Bronchial smooth muscle cell (primary cell): ENCODE measurements at places on chromosomes 5 and 9. TPM values are rescaled to one million over a fixed set of nuclear protein-coding genes. Genes with fewer than 3 reads are reported as not detected.

The PCDHB13 gene
- total RNA-seq, result 0.32 and 0.94 TPM in 2 replicates

The RFX3 gene
- total RNA-seq, result 1.6 and 2.0 TPM in 2 replicates

The HTR4 gene
- not detected in 2 replicates for total RNA-seq

The PCDHB6 gene
- 0.16 and 0.17 TPM in 2 replicates for total RNA-seq

The IRX1 gene
- 0.09 TPM in 1 of 2 replicates, not detected in the other for total RNA-seq

The FAM153A gene
- total RNA-seq, result not detected in 2 replicates

The SVEP1 gene
- 28.2 and 62.5 TPM in 2 replicates for total RNA-seq

The TTC39B gene
- 6.9 and 9.1 TPM in 2 replicates for total RNA-seq

The TAS2R1 gene
- total RNA-seq, result not detected in 2 replicates

The CCL28 gene
- total RNA-seq, result 0.94 and 1.4 TPM in 2 replicates

The PCDH1 gene
- under 0.01 and 0.26 TPM in 2 replicates for total RNA-seq

The F12 gene
- 0.34 and 0.63 TPM in 2 replicates for total RNA-seq

The ANKH gene
- 10.6 and 19.8 TPM in 2 replicates for total RNA-seq

The PCDHA9 gene
- 0.09 and 0.16 TPM in 2 replicates for total RNA-seq

The RUSC2 gene
- total RNA-seq, result 10.4 and 12.7 TPM in 2 replicates

The TAF11L5 gene
- total RNA-seq, result not detected in 2 replicates

The FBP1 gene
- total RNA-seq, result not detected in 2 replicates

The WHRN gene
- 1.4 and 1.5 TPM in 2 replicates for total RNA-seq

The FAM120A gene
- total RNA-seq, result 70.7 and 72.5 TPM in 2 replicates
